ENCODE measurements at places on chromosomes 1 and 21.
A peak's percentile ranks its signal among the peaks of the same experiment; 100 is the strongest.

DNA sequence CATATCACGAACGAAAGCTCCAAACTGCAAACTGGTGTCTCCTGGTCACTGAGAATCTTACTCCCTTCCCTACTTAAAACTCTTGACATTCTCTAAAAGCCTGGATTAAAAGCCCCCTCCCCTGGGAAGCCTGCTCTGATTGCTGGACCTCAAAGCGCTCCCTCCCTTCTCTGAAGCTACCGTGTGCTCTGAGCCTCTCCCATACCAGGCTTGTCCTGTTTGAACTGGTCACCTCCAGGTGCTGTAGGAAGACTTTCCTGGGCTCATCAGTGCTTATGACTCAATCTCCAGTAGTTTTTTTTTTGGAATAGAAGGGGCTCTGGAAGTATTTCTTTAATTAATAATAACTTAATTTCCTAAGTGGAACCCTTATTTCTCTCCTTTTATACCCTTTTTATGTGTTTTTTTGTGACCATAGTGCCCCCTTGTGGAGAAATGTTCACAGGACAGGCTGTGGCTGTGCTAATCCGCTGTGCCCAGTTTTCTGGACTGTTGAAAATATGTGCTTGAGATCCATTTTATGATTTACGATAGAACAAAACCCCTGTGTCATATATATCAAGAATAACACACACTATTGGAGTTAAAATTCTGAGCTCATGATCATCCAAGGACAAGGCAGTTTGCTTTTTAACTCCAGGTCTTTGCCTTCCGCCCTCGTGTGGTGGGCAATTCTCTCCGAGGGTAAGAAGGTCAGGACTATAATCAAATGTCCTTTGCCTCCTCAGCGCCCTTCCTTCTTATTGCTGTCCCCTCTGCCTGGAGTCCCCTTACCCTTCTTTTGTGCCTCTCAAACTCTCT lies 16.9 kb downstream of the MTARC1 start:
- peak; percentile 51 for DNase-seq

DNA sequence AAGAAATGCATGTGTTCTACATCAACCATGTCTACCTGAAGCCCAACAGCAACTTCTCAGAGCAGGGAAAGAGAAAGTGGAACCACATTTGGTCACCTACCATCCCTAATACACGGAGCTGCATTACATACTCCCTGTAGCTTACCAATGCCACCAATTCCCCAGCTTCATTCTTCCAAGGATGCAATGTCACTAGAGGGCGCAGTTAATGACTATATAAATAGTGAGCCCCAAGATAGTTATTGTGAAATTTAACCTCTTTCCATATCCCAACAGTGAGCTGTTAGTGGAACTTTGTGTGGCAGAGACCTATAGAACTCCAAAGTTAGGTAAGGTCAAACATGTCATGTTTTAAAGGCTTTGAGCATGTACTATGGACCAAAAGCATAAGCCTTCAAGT lies 618.3 kb downstream of the SMYD3 start:
- DNase-seq: no peak

DNA sequence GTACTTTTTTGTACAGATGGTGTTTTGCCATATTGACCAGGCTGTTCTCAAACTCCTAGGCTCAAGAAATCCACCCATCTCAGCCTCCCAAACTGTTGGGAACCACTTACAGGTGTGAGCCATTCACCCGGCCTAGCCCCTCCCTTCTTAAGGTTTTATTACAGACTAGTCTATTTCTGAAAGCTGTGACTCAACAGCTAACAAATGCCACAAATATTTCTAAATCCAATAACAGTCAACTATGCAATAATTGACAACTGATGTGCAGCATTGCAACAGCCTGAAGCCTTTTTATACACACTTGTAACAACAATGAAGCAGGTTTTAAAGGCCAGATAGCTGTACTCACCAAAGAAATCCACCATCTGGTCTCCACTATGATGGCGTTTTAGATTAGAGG lies 51.4 kb downstream of the GRIK1 start:
- DNase-seq: no peak

DNA sequence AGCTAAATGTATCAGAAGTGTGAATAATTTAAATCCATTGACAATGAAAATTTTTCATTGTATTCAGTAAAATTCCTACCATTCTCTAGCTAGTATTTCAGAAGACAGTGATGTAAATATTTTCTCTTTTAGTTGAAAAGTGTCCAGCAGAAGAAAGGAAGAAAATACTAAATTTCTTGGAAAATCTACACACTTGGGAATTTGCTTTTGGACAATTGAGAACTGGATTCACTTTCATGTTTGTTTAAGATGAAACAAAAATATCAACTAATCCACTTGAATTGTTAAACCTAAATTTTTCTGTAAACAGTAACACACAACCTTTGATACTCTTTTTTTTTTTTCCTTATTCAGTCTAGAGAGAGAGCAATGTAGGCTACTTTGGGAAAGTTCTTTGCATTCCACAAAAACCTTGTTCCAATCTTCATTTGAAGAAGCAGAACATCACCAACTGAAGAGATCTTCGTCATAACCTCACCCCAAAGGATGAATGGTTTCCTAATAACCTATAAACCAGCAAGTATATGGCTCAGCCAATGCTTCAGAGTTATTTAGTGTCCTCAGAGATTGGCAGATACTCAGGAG lies 155.1 kb upstream of the GORAB start:
- no peak for DNase-seq

DNA sequence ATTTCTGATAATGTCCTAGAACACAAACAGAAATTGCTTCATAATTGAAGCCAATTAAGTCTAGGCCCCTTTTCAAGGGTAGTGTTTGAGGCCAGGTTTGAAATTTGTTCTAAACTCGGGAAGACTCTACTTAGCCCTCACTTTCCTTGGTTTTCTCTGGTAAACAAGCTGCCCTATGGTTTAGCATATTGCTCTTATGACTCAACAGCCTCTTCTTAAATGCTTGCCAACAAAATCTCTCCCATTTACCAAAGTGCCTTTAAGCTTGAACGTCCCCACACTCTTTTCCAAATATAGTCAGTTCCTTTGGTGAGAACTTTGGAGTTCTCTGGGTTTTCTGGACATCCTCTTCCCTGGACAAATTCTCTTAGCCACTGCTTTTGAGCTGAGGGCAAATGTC lies 5.8 kb upstream of the LCE6A start:
- no peak for DNase-seq
